ENCODE measurements at places on chromosomes 7 and 10.

GRCh38 chr7:41006306-41006995, 696.4 kb downstream of the INHBA start:
- no peak for DNase-seq

- DNase-seq, result no peak
Observed at GRCh38 chr7:159113056-159113455, 31.6 kb downstream of the VIPR2 start.

DNA sequence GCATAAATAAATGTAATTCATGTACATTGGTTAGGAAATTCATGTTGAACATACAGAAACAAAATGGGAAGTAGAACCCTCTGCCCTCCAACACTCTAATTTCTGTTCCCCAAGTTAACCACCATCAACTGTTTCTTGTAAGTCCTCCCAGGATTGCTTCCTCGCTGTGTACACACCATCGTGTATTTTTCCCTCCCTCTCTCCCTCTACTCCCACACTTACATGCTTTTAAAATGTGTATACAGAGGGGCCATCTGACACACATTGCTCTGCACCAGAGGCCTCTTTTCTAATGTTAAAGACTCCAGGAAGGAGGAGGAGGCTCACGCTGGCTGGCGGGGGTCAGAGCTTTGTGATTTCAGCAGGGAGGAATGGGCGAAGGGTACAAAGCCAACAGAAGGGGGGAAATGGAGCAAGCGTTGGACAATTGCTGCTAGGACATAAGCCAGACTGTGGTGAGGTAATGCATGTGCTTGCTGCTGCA, 1.9 kb upstream of the EPHA1 start:
- DNase-seq, result no peak

- no peak for DNase-seq
Observed at GRCh38 chr7:105246256-105246655, 142.5 kb downstream of the SRPK2 start.

GRCh38 chr10:51260376-51260775, 186.1 kb downstream of the PRKG1 start:
- no peak for DNase-seq

- no peak for DNase-seq
Observed at GRCh38 chr10:77915319-77916105, 11.0 kb downstream of the DLG5 start.

- DNase-seq, result no peak
Observed at GRCh38 chr10:104260775-104261115, 6.1 kb downstream of the GSTO1 start.

DNA sequence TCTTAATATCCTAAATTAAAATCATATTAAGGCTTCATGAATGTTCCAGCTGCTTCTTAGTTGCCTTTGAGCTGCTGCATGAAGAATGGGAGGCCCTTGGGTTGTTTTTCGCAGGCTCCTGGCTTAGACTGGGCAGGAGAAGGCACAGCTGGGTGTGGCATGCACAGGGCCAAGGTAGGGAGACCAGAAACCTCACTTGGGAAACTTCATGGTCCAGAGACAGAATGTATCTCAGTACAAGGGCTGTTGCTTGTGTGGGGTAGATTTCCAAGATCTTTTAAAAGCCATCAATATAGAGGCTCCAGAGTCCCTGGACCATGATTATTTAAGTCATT, 49.9 kb downstream of the BUB3 start:
- DNase-seq, result no peak

- no peak for DNase-seq
Observed at GRCh38 chr10:71255808-71256660, 43.7 kb downstream of the UNC5B start.

GRCh38 chr7:47343061-47343455, 238.9 kb downstream of the TNS3 start:
- DNase-seq, result no peak

- no peak for DNase-seq
Observed at GRCh38 chr7:157612009-157612663, 275.3 kb downstream of the DNAJB6 start.
